ENCODE measurements at places on chromosomes 2 and 18.

DNA sequence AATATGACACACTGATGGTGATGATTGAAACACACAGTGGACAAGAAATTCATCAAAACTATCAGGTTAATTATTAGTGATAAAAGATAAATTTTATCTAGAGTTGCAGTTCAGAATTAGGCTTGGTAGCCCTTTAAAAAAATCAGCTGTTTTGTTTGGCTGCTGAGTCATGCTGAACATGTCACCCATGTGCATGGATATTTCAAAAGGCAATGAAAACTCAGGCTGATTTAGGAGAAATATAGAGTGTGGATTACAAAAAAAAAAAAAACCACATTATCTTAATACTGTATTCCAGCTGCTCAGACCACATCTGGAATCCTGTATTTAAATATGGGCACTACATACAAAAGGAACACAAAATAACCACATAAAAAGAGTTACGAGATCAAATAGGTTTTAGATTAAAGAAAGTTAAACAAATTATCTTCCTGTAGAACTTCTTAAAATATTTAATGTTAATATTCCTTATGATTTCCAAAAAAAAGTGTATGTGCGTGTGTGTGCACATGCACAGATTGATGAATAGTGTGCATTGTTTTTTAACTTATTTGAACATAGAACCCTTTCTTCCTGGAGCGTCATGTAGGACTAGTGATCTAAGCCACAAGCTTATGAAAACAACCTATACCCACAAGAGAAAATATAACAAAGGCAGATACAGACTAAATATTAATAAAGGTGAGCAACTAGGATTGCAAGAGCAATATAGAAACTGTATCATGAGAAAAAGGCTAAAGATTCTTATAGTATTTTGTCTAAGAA lies 186.2 kb downstream of the STK39 start:
- no peak for DNase-seq

- no peak for DNase-seq
Measured at GRCh38 chr2:30204281-30204680, 27.1 kb upstream of the LBH start.

DNA sequence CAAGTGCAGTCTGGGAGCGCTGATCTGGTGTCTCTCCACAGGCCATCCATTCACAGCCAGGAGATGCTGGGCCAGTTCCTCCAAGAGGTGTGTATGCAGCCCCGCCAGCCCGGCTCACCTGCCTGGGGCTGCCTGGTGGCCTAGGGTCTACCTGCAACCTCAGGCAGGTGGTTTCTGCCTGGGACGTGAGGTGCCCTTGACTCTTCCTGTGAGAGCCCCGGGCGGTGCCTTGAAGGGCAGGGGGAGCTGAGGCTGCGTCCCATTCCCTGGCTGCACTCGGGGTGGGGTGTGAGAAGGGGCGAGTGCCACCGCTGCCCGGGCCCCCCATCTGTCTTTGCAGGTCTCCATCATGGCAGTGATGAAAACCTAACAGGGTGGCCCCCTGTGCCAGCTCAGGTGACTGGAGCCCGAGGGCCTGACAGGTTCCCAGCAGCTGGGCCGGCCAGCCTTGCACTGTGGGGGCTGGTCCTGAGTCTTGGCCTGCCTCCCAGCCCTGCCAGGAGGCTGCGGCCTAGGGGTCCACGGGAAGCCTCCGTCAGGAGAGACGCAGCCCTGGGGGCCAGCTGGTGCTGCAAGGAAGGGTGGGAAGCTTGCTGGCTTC lies 11.9 kb downstream of the CAPN10 start:
- no peak for DNase-seq

- no peak for DNase-seq
Measured at GRCh38 chr2:149400997-149401396, 70.6 kb downstream of the LYPD6 start.

DNA sequence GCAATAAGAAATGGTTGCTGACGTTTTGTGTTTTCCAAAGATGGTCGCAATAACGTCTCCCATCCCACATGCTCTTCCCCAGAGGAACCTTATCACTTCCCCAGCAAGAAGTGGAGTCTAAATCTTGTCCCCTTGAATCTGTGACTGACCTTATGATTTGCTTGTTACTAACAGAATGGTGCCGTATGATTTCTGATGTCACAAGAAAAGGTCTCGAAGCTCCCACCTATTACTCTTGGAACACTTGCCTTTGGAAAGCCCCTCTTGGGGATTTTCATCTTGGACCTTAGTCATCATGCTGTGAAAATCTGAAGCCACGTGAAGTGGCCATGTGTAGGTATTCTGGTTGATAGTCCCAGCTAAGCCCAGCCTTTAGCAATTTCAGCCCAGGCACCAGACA lies 86.2 kb upstream of the GLS start:
- no peak for DNase-seq
